ENCODE measurements at places on chromosomes 7 and 10. TPM values are rescaled to one million over a fixed set of nuclear protein-coding genes. Genes with fewer than 3 reads are reported as not detected.
A peak's percentile ranks its signal among the peaks of the same experiment; 100 is the strongest.

GRCh38 chr10:644076-644942, 45.2 kb downstream of the DIP2C start:
- DNase-seq: no peak
- H3K27me3 ChIP-seq: no peaks in the 10 kb centered on the region
- no peak overlapping the region for H3K4me3 ChIP-seq
- H3K27ac ChIP-seq: no peak overlapping the region

- H3K4me3 ChIP-seq: no peak overlapping the region
- no peaks in the 10 kb centered on the region for H3K36me3 ChIP-seq
- peaks cover 12% of the 10 kb centered on the region for H3K27me3 ChIP-seq
- no peak overlapping the region for H3K27ac ChIP-seq
- no peak for DNase-seq
Measured at GRCh38 chr10:113609704-113610108, 54.1 kb downstream of the NRAP start.

DNA sequence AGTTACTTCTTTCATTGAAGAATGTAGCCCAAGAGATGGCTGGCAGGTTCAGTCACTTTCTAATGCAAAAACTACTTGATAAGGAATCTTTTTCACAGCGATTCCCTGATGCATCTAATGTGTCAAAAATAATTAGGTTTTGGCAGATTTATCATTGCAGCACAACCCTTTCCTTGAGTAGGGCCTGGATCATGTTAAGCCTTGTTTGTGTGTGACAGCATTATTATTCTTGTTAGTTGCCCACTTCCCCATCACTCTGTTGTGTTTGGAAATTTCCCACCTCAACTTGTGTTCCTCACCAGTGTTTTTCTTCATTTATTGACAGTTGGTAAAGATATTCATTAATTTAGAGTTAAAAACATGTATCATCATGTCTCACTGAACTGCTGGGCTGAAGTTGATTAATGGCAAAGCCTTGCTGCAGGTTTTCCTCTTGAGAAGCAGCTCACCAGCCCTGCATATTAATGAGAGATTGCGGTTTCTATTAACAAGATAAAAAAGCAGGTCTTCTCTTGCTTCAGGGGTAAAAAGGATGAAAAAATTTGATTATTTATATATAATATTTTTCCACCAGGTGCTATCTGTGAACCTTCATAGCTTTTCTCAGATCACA, 233.3 kb upstream of the MDFIC start:
- DNase-seq: no peak
- H3K27me3 ChIP-seq: no peaks in the 10 kb centered on the region
- no peak overlapping the region for H3K27ac ChIP-seq
- H3K4me1 ChIP-seq: no peaks in the 10 kb centered on the region

DNA sequence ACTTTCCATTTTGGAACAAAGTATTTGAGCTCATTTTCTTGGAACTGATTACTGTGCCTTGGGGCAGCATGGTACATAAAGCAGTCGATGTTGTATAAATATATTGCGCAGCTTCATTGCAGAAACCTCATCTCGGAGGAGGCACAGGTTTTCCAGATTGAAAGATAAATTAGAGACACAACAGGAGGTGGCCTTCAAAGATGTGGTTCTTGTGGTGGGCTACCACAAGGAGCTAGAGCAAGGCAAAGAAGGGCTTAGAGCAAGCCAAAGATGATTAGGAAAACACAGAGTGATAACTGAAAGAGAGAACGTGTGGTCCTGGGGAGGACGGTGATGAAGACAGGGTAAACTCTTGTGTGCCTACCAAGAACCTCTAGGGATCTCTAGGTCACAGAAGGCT, 169.1 kb upstream of the TNS3 start:
- no peak overlapping the region for H3K27ac ChIP-seq
- no peaks in the 10 kb centered on the region for H3K27me3 ChIP-seq
- no peaks in the 10 kb centered on the region for H3K4me1 ChIP-seq
- H3K4me3 ChIP-seq: no peak overlapping the region

- H3K4me1 ChIP-seq: peaks cover 37% of the 10 kb centered on the region
- H3K27me3 ChIP-seq: no peaks in the 10 kb centered on the region
Measured at GRCh38 chr7:87151729-87152111, 533 bp upstream of the DMTF1 start.

- H3K36me3 ChIP-seq: peaks cover 3% of the 10 kb centered on the region
- no peak overlapping the region for H3K27ac ChIP-seq
- H3K27me3 ChIP-seq: no peaks in the 10 kb centered on the region
- no peak for DNase-seq
- no peak overlapping the region for H3K4me3 ChIP-seq
Measured at GRCh38 chr7:117186218-117187010, 136.4 kb downstream of the WNT2 start.

GRCh38 chr7:2660359-2661095, 27.5 kb upstream of the AMZ1 start:
- H3K27ac ChIP-seq: no peak overlapping the region
- no peaks in the 10 kb centered on the region for H3K4me1 ChIP-seq
- H3K4me3 ChIP-seq: no peak overlapping the region
- H3K36me3 ChIP-seq: no peaks in the 10 kb centered on the region
- no peaks in the 10 kb centered on the region for H3K27me3 ChIP-seq

DNA sequence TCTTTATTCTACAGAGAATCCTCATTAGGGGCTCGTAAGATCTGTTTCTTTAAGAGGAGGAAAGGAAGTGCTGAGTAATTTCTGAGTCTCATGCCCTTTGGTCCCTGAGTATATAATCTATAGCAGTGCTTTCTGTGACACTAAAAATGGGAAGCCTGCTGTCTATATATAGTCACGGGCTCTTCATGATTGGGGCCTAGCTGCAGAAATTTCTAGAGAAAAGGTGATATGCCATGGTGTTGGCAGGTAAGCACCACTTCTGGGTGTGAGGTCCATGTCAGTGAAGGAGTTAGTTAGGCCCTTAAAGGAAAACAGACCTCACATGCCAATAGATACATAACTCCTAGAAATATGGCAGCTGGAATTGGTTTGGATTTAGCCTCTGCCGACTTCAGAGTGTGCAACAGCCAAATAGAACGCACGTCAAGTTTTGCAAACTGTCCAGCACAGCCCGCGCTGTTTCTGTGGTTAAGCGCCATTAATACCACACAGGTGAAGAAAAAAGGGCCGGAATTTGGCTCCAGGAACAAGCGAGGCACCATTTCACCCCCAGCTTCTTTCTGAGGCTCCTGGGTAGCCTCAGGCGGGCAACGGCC, 123.2 kb downstream of the TACC2 start:
- H3K4me1 ChIP-seq: peaks cover 3% of the 10 kb centered on the region
- no peaks in the 10 kb centered on the region for H3K36me3 ChIP-seq
- no peak for DNase-seq
- H3K4me3 ChIP-seq: no peak overlapping the region
- no peak overlapping the region for H3K27ac ChIP-seq
- H3K27me3 ChIP-seq: peaks cover 44% of the 10 kb centered on the region

- no peaks in the 10 kb centered on the region for H3K36me3 ChIP-seq
- no peak for DNase-seq
- no peak overlapping the region for H3K27ac ChIP-seq
- H3K27me3 ChIP-seq: no peaks in the 10 kb centered on the region
- no peak overlapping the region for H3K4me3 ChIP-seq
Measured at GRCh38 chr7:126026421-126027088, 1096.9 kb upstream of the POT1 start.

DNA sequence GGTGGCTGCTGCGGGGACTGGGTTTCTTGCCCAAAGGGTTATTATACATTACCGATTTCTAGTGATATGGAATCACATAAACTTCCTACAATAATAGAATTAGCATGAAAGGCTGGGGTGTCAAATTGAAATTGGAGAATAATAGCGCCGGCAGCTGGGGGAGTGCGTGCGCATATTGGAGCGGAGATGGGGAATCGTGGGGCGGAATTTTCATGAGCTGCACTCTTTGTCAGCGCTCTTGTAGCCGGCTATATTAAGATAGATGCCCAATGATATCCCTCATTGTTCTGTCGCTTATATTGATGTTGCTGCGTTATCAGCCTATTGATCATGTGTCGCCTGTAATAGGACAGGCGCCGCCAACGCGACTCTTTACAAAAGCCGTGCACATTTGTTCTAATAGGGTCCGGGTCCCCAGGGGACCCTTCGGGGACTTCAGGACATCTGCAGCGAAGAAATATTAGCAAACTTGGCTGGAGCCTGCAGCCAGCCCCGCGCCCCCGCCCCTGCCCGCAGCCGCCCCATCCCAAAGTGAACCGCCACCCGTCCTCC, 5.1 kb downstream of the UNCX start:
- H3K36me3 ChIP-seq: peaks cover 12% of the 10 kb centered on the region
- no peak overlapping the region for H3K4me3 ChIP-seq
- DNase-seq: no peak
- peaks cover 16% of the 10 kb centered on the region for H3K4me1 ChIP-seq
- peak overlapping the region; percentile 36 for H3K27ac ChIP-seq

DNA sequence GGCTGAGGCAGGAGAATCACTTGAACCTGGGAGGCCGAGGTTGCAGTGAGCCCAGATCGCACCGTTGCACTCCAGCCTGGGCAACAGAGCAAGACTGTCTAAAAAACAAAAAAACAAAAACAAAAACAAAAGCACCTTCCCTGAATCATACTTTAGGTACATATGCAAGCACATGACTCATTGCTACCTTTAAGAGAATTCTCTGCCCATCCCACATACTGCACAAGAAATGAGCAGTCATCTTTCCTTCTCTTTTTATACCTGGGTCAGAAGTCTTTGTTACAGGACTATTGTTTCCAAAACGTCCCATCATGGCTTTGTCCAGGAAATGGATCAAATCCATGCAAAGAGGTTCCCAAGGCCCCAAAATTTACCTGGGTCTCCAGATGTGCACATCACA, 21.5 kb upstream of the AKR1B10 start:
- H3K27ac ChIP-seq: no peak overlapping the region
- H3K36me3 ChIP-seq: no peaks in the 10 kb centered on the region
- H3K27me3 ChIP-seq: peaks cover 7% of the 10 kb centered on the region
- no peak for DNase-seq
- no peak overlapping the region for H3K4me3 ChIP-seq
- no peaks in the 10 kb centered on the region for H3K4me1 ChIP-seq

GRCh38 chr10:69835875-69836730, 34.4 kb downstream of the COL13A1 start:
- H3K4me3 ChIP-seq: no peak overlapping the region
- DNase-seq: no peak
- no peaks in the 10 kb centered on the region for H3K36me3 ChIP-seq

DNA sequence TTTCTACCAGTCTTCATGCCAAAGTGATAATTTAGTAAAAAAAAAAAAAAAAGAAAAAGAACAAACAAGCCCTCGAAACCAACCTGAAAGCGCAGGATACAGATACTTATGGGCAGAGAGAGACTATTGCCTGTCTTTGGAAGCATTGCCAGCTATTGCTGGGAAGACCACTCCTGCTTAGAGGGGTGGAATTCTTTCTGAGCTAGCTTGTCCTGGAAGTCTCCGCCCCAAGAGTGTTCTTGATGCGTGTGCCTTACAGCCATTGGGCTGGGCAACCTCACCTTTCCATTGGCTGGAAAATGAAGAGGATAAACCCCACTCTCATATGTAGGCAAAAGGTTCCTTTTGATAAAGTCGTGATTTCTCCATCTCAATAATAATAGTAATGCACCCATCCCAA, 19.9 kb upstream of the INSYN2A start:
- H3K4me3 ChIP-seq: no peak overlapping the region
- no peak for DNase-seq
- no peaks in the 10 kb centered on the region for H3K36me3 ChIP-seq
- H3K4me1 ChIP-seq: no peaks in the 10 kb centered on the region
- no peak overlapping the region for H3K27ac ChIP-seq
- no peaks in the 10 kb centered on the region for H3K27me3 ChIP-seq

DNA sequence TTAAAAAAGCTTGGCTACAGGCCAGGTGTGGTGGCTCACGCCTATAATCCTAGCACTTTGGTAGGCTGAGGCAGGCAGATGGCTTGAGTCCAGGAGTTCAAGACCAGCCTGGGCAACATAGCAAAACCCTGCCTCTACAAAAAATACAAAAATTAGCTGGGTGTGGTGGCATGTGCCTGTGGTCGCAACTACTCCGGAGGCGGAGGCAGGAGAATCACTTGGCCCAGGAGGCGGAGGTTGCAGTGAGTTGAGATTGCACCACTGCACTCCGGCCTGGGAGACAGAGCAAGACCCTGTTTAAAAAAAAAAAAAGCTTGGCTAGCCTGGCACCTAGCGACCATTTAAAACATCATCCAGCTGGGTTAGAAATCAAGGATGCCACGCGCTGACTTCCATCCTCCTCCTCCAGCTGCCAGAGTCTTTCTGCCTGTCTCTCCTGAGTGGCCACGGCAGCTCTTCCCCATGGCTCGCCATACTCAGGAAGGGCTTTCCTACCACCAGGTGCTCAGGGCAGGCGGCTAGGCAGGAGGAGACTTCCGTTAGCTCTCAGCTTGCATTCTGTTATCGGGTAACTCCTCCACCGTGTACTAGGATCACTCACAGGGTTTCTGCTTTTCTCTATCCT, 45.0 kb downstream of the DENND2A start:
- H3K36me3 ChIP-seq: no peaks in the 10 kb centered on the region
- DNase-seq: no peak
- H3K4me3 ChIP-seq: no peak overlapping the region

- no peaks in the 10 kb centered on the region for H3K27me3 ChIP-seq
- no peaks in the 10 kb centered on the region for H3K4me1 ChIP-seq
- DNase-seq: no peak
- no peak overlapping the region for H3K27ac ChIP-seq
- no peak overlapping the region for H3K4me3 ChIP-seq
Measured at GRCh38 chr7:11026452-11027359, 53.0 kb downstream of the PHF14 start.

GRCh38 chr7:87152897-87153641, 816 bp downstream of the DMTF1 start:
- H3K27ac ChIP-seq: peak overlapping the region; percentile 93
- DNase-seq: peak; percentile 53
- H3K4me1 ChIP-seq: peaks cover 48% of the 10 kb centered on the region

- peak; percentile 4 for DNase-seq
- no peak overlapping the region for H3K27ac ChIP-seq
- no peaks in the 10 kb centered on the region for H3K4me1 ChIP-seq
Measured at GRCh38 chr7:139585042-139585441, 61.6 kb downstream of the CLEC2L start.

The C7orf57 gene
- 0.33 TPM for total RNA-seq

The FAM25G gene
- not detected for total RNA-seq

The FERD3L gene
- total RNA-seq: not detected

The GNAT3 gene
- not detected for total RNA-seq

The TRIM50 gene
- not detected for total RNA-seq

The SMKR1 gene
- 1.6 TPM for total RNA-seq

The SFTPD gene
- total RNA-seq: not detected

The GAD2 gene
- not detected for total RNA-seq

The PPP1R17 gene
- total RNA-seq: not detected

The LEP gene
- not detected for total RNA-seq

The FBXL13 gene
- not detected for total RNA-seq

The STRIP2 gene
- 29.7 TPM for total RNA-seq

Data from activated CD4-positive, alpha-beta memory T cell treated with anti-CD3 and anti-CD28 coated beads, Interleukin-2, amount 10 ng/mL, durations not matched to agents 7 days and 5 days (primary cell).